K562 (cell line): ENCODE measurements at places on chromosomes 7 and 10.

DNA sequence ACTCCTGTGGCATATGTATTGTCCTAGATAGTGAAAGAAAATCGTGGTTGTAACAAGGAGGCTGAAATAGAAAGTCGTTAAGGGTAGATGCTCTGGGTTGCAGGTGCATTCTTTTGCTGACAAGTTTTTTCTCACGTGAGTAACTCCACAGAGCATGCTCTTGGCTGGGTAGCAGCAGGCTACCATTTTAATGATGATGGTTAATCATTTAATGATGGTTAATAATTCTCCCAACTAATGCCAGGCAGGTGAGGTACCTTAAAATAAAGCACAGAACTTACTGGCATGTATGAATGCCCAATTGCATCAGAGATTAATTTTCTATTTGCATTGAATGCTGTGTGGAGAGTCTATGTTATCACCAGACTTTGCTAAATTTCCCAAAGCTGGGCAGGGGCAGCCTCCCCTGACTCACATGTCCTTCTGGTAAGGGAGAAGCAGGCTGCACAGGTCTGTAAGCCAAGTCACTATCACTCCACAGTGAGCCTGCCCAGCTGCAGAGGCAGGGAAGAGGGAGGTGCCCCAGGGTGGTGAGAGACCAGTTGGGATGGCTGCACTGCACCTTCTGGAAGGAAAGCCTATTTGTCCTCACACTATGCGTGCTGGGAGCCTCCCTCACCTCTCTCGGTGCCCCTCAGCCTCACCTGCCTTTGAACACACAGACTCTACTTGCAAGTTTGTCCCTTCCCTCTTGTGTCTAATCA is 287.0 kb upstream of the IGFBP3 start:
- DNase-seq: no peak

GRCh38 chr10:107618504-107618994 is 454.0 kb upstream of the SORCS1 start:
- DNase-seq: no peak

DNA sequence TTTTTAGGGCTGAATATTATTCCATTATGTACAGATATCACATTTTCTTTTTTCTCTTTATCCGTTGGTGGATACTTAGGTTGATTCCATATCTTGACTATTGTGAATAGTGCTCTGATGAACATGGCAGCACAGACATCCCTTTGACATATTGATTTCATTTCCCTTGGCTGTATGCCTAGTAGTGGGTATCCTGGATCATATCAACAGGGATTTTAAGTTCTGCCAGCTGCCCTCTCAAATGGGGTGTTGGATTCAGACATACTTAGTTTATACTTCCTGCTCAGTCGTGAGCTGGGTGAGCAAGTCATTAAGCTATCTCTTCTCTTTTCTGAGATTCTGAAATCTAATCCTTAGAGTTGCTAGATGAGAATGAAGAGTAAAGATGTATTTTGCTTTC is 139.6 kb upstream of the SORCS3 start:
- no peak for DNase-seq

DNA sequence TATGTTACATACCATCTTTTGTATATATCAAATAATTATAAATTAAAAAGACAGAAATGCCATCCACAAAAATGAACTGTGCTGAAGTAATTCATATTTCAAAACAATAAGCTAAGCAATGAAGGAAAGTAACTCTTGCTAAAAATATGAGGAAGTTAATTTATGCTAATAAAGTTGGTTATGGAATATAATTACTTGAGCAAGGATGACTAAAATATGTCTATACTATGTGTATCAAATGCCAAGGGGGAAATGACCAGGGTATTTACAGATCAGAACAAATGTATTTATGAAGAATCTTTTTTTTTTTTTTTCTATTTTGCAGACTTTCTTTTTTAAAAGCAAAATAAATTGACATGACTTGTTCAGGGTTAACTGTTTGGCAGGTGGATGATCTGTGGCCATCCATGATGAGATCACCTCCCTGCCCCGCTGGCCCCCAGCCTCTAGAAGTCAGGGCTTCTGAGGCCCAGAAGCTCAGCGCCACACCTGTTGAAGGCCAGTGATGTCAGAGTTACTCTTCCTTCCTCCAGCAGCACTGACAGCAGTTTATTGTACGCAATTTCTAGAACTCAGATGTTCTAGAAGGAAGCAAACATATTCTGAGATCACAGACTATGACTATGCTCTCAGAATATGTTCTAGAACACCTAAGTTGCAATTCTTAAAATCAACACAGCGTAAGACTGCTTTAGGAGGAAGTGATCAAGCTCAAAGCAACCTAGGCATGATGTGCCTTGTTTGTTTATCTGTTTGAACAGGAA is 196.1 kb upstream of the KLF14 start:
- DNase-seq: peak; percentile 35

- peak; percentile 14 for DNase-seq
Measured at GRCh38 chr10:76311752-76312636, 880.6 kb downstream of the LRMDA start.

DNA sequence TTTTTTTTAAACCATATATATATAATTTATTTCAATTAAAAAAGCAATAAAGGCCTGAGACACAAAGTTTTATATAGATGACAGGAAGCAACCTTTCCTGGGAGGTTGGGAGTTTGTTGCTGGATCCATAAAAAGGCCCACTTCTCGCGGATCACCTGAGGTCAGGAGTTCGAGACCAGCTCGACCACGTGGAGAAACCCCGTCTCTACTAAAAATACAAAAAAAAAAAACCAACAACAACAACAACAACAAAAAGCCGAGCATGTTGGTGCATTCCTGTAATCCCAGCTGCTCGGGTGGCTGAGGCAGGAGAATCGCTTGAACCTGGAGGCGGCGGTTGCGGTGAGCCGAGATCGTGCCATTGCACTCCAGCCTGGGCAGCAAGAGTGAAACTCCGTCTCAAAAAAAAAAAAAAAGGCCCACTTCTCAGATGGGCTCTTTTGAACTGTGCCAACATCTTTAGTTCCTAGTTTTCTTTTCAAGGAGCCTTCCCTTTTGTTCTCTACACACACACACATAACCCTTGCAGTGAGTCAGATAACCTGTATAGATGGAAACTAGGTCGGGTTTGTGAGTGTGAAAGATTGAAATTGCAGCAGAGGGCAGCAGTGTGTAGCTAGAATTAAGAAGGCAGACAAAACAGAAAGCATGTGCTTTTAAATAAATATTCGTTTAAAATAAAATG is 1.2 kb upstream of the SMNDC1 start:
- peak; percentile 17 for DNase-seq

- no peak for DNase-seq
Measured at GRCh38 chr10:8722835-8723234, 668.3 kb downstream of the GATA3 start.

- no peak for DNase-seq
Measured at GRCh38 chr10:10294881-10295529, 722.7 kb upstream of the CELF2 start.

DNA sequence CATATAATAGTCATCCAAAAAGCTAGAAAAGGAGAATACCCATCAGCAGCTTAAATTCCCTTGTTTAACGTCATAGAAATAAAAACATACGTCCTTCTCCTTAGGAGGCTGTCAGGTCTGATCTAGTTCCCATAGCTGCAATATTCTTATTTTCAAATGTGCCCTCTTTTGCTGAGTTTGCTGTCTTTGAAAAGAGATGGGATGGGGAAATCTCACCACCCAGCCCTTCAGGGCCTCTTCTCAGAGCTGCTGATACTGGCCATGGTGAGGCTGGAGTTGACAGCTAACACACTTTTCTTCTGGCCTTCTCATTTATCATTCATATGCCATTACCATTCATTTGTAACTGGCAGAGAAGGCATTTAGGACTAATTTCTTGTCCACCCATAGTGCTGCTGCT is 5.1 kb upstream of the PCGF5 start:
- DNase-seq: no peak

GRCh38 chr7:102271158-102271798 is 15.4 kb upstream of the SH2B2 start:
- no peak for DNase-seq
